ENCODE measurements at places on chromosomes 4 and X. TPM values are rescaled to one million over a fixed set of nuclear protein-coding genes. Genes with fewer than 3 reads are reported as not detected.

- peaks cover 62% of the 10 kb centered on the region for H3K36me3 ChIP-seq
- H3K4me3 ChIP-seq: peak overlapping the region; percentile 96
- H3K4me1 ChIP-seq: peaks cover 52% of the 10 kb centered on the region
- peak; percentile 34 for DNase-seq
Measured at GRCh38 chrX:119686087-119686691, 6.8 kb downstream of the SEPTIN6 start.

GRCh38 chrX:19578956-19579355, 63.6 kb upstream of the MAP3K15 start:
- DNase-seq: no peak
- H3K27ac ChIP-seq: no peak overlapping the region
- H3K36me3 ChIP-seq: peaks cover 11% of the 10 kb centered on the region
- H3K27me3 ChIP-seq: no peaks in the 10 kb centered on the region
- no peak overlapping the region for H3K4me3 ChIP-seq

DNA sequence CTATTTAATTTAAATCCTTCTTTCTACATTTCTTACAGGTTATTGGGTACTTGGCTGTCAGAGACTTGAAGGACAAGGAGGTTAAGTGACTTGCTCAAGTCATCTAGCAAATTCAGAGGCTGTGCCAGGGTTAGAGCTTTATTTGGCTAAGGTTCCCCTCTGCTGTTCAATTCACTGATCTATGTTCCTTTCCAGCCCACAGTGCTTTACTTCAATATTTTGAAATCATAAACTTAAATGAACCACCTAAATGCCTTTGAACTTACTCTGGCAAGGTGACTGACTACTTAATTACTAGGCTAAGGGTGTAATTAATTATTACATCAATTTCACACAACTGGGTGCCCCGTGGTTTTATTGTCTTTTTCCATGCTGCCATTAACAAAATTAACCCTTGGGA, 288.7 kb downstream of the CAMK2D start:
- no peak overlapping the region for H3K4me3 ChIP-seq
- peaks cover 59% of the 10 kb centered on the region for H3K4me1 ChIP-seq
- H3K36me3 ChIP-seq: peaks cover 56% of the 10 kb centered on the region

- H3K27me3 ChIP-seq: no peaks in the 10 kb centered on the region
- no peak for DNase-seq
- H3K36me3 ChIP-seq: no peaks in the 10 kb centered on the region
- no peak overlapping the region for H3K27ac ChIP-seq
- H3K4me3 ChIP-seq: no peak overlapping the region
Measured at GRCh38 chr4:169151671-169152070, 119.1 kb downstream of the SH3RF1 start.

The FAM149A gene
- 0.38 TPM for total RNA-seq

The AKAP4 gene
- not detected for total RNA-seq

The AADAT gene
- total RNA-seq: not detected

The HMX1 gene
- not detected for total RNA-seq
